ENCODE measurements at places on chromosomes 3 and 15. TPM values are rescaled to one million over a fixed set of nuclear protein-coding genes. Genes with fewer than 3 reads are reported as not detected.

Gene IQCF5
- not detected for polyA plus RNA-seq

Gene MKRN3
- polyA plus RNA-seq, result 0.38 TPM

Gene ITIH4
- 14.2 TPM for polyA plus RNA-seq

Gene KLHL40
- not detected for polyA plus RNA-seq

Gene EIF4E3
- polyA plus RNA-seq, result 33.4 TPM

Gene GPR149
- polyA plus RNA-seq, result not detected

Gene KPNA1
- polyA plus RNA-seq, result 10.7 TPM

Gene STRA6
- polyA plus RNA-seq, result 0.64 TPM

Gene LRRK1
- 6.5 TPM for polyA plus RNA-seq

Gene CEP19
- polyA plus RNA-seq, result 4.8 TPM

Gene CBLB
- 14.8 TPM for polyA plus RNA-seq

Gene MBNL1
- 66.1 TPM for polyA plus RNA-seq

Gene TRAIP
- 2.8 TPM for polyA plus RNA-seq

Gene GP9
- not detected for polyA plus RNA-seq

Gene MIX23
- 30.7 TPM for polyA plus RNA-seq

Gene SKOR1
- polyA plus RNA-seq, result 0.67 TPM

Gene TP63
- 0.15 TPM for polyA plus RNA-seq

Gene POC1A
- polyA plus RNA-seq, result 1.1 TPM

Gene ZDHHC23
- polyA plus RNA-seq, result 2.9 TPM

Gene XYLB
- polyA plus RNA-seq, result 1.8 TPM

Gene SIDT1
- polyA plus RNA-seq, result 0.34 TPM

Gene TEX264
- 51.0 TPM for polyA plus RNA-seq

Gene GPR62
- polyA plus RNA-seq, result 0.15 TPM

Gene SLC24A5
- polyA plus RNA-seq, result not detected

Gene INTS14
- 38.0 TPM for polyA plus RNA-seq

Gene CORO2B
- 12.4 TPM for polyA plus RNA-seq

Gene IMPG2
- 0.22 TPM for polyA plus RNA-seq

Gene ZNF502
- polyA plus RNA-seq, result 5.5 TPM

Gene KBTBD12
- 0.12 TPM for polyA plus RNA-seq

Gene DCLK3
- 0.01 TPM for polyA plus RNA-seq

Gene MESP1
- 0.33 TPM for polyA plus RNA-seq

Gene CASR
- polyA plus RNA-seq, result 0.67 TPM

Gene CD86
- polyA plus RNA-seq, result 0.85 TPM

Gene LRRC2
- polyA plus RNA-seq, result 5.8 TPM

Gene GP5
- polyA plus RNA-seq, result 0.25 TPM

Gene TXNRD3
- polyA plus RNA-seq, result 17.9 TPM

Gene ULK4
- polyA plus RNA-seq, result 7.3 TPM

Gene CYP19A1
- polyA plus RNA-seq, result 1.4 TPM

Gene TAGLN3
- polyA plus RNA-seq, result not detected

Gene RARRES1
- polyA plus RNA-seq, result 33.8 TPM

Gene FMN1
- polyA plus RNA-seq, result 0.13 TPM

Gene TEX9
- 3.0 TPM for polyA plus RNA-seq

Gene CYP1A1
- polyA plus RNA-seq, result 0.96 TPM

Gene FAM107A
- polyA plus RNA-seq, result 19.9 TPM

Gene GOLGA6D
- 0.02 TPM for polyA plus RNA-seq

Gene SLCO3A1
- 18.9 TPM for polyA plus RNA-seq

Gene HTR3E
- polyA plus RNA-seq, result not detected

Gene TSEN2
- polyA plus RNA-seq, result 17.2 TPM

Gene SEMA6D
- 13.7 TPM for polyA plus RNA-seq

Gene SLC22A14
- polyA plus RNA-seq, result 0.55 TPM

Gene NTRK3
- 2.6 TPM for polyA plus RNA-seq

Gene GNAT1
- polyA plus RNA-seq, result not detected

Gene ST8SIA2
- polyA plus RNA-seq, result not detected

Gene RHCG
- not detected for polyA plus RNA-seq

Gene CFAP161
- 0.97 TPM for polyA plus RNA-seq

Measured in ovary (tissue), 10 donors.